ENCODE measurements at places on chromosomes 5 and 9. TPM values are rescaled to one million over a fixed set of nuclear protein-coding genes. Genes with fewer than 3 reads are reported as not detected.
A peak's percentile ranks its signal among the peaks of the same experiment; 100 is the strongest.

The DELE1 gene
- total RNA-seq, result 74.6 TPM

The NOXA1 gene
- total RNA-seq, result 2.9 TPM

DNA sequence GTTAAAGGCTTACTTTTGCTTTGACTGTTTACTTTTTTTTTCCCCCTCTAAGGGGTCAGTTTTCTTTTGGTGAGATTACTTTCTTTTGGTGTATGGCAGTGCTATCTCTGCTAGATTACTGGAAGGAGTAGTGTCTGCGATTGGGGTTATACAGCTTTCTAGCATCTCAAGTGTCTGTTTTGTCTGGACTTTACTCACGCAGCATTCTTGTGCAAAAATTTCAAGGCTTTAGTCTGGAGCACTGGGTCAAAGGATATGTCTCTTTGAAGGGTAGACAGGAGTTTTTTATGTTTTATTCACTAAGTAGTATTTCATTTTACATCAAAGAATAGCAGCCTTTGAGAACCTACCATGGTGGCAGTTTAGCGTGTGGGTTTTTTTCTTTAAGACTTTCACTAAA is 52.6 kb downstream of the NDUFS4 start:
- no peaks in the 10 kb centered on the region for H3K27me3 ChIP-seq
- no peak overlapping the region for H3K4me3 ChIP-seq
- H3K27ac ChIP-seq, result no peak overlapping the region

GRCh38 chr5:54518146-54518817 is 723 bp downstream of the SNX18 start:
- no peaks in the 10 kb centered on the region for H3K27me3 ChIP-seq
- no peaks in the 10 kb centered on the region for H3K36me3 ChIP-seq
- H3K4me3 ChIP-seq, result peak overlapping the region; percentile 85
- DNase-seq, result no peak
- peak overlapping the region; percentile 95 for H3K27ac ChIP-seq

- no peak for DNase-seq
- H3K4me1 ChIP-seq, result peaks cover 13% of the 10 kb centered on the region
- no peaks in the 10 kb centered on the region for H3K36me3 ChIP-seq
- H3K27ac ChIP-seq, result no peak overlapping the region
Measured at GRCh38 chr5:132768485-132768868, 8.6 kb downstream of the SEPTIN8 start.

- no peaks in the 10 kb centered on the region for H3K36me3 ChIP-seq
- H3K4me3 ChIP-seq, result no peak overlapping the region
- DNase-seq, result no peak
- H3K4me1 ChIP-seq, result no peaks in the 10 kb centered on the region
- H3K27ac ChIP-seq, result no peak overlapping the region
Measured at GRCh38 chr9:133971121-133971951, 20.8 kb downstream of the VAV2 start.
